Spinal cord (tissue), 10 donors: ENCODE measurements at places on chromosomes 4 and X.

DNA sequence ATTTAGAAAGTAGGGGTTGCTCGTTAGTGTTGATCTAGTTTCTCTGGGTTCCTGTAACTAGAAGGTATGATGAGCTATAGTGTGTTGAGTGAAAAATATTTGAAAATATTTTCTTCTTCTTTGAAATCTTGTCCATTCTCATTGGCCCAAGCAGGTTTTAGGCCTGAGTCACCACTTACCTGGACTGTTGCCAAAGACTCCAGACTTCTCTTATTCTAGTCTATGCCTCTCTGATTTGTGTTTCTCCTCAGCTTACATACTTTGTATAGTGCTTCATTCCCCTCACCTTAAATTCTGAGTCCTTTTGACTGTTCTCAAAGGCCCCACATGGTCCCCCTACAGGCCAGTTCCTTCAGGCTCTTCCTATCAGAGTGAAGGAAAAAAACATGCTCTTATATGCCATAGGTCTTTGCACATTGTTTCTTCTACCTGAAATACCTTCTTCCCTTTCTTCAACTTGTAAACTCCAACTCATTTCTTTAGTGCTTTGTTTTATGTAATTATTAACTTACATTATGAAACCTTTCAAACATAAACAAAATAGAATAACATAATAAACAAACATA lies 258.2 kb downstream of the PPP1R2C start:
- no peak for DNase-seq

- no peak for DNase-seq
Observed at GRCh38 chr4:6470502-6471306, 1.7 kb downstream of the PPP2R2C start.

- DNase-seq = no peak
Observed at GRCh38 chrX:118525174-118525730, 29.6 kb downstream of the DOCK11 start.

- no peak for DNase-seq
Observed at GRCh38 chrX:42143866-42144592, 220.7 kb upstream of the CASK start.

GRCh38 chr4:26151615-26152014 lies 169.2 kb upstream of the RBPJ start:
- no peak for DNase-seq

DNA sequence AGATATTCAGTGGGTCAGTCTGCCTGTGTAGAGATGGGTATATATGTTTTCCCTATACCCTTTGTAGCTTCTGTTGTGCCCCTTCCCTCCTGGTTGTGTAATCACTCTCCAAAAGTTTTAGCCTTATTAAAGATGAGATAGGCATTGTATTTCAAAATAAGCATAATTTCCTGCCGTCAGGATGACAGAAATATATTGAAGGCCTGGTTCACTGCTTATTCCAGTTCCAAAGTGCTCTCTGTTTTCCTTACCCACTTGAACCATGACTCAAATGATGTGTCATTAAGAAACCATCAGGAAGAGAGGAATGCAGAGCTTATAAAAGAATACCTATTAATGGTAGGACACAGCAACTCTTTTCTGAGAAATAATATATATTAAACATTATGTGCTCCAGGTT lies 178.5 kb downstream of the GABRB1 start:
- no peak for DNase-seq

- DNase-seq = peak; percentile 47
Observed at GRCh38 chr4:120869613-120870278, 52.8 kb downstream of the PRDM5 start.

GRCh38 chr4:121050300-121050699 lies 22.0 kb downstream of the NDNF start:
- DNase-seq = no peak

GRCh38 chrX:21699136-21699535 lies 41.0 kb upstream of the KLHL34 start:
- DNase-seq = no peak

- DNase-seq = no peak
Observed at GRCh38 chrX:136210806-136211205, 40.4 kb downstream of the MAP7D3 start.

DNA sequence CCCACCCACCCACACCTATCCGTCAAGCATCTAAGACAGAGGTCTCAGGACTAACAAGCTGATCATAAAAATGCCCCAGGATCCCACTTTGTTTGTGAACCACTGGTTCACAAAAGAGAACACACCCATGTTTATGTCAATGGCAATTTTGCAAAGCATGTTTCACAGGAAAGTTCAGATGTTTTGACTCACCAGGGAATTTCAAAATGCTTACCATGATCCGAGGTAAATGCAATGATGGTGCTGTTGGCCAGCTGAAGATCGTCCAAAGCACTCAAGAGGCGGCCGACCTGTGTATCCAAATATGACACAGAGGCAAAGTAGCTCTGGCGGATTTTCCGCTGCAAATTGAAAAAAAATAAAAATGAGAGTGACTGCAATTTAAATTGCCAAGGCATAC lies 15.0 kb downstream of the IDS start:
- DNase-seq = no peak

DNA sequence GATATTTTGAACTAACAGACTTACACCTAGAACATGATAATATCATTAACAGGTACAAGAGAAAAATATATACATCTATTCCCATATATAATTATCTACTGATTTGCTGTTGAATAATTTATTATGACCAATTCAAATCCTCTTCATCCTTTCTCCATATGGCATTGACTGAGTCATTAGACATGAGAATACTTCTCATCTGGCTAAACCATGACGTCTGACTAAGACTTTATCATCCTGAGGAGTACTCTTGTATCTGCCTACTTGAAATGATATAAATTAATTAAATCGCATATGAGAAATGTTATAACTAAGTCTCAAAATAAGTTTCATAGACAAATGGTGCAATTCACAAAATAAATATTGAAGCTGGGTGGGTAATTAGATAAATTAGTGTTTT lies 67.4 kb downstream of the EMCN start:
- DNase-seq = no peak

GRCh38 chr4:70739496-70740337 lies 18.0 kb downstream of the RUFY3 start:
- DNase-seq = peak; percentile 24

DNA sequence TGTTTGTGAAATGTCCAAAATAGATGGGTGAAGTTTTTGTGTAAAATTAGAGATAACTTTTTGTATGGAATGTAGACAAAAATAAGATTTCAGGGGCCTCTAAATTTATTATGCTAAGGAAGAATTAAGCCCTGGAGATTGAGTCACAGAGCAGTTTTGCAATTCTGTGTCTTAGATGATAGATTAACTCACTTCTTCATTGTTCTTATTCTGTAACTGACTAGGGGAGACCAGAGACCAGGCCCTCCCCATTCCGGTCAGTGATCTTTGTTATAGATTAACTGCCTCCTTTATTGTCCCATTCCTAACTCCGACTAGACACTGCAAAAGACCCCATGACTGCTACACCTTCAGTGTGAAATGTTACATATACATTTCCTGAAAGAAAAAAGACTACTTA lies 238.4 kb upstream of the TAPT1 start:
- DNase-seq = no peak
